Epithelial cell of proximal tubule (primary cell): ENCODE measurements at places on chromosomes 7 and 10. TPM values are rescaled to one million over a fixed set of nuclear protein-coding genes. Genes with fewer than 3 reads are reported as not detected.

HTR5A gene
- not detected in 2 replicates for total RNA-seq

AEBP1 gene
- total RNA-seq: 37.3 and 78.4 TPM in 2 replicates

ADAP1 gene
- 3.9 and 7.2 TPM in 2 replicates for total RNA-seq

DNA sequence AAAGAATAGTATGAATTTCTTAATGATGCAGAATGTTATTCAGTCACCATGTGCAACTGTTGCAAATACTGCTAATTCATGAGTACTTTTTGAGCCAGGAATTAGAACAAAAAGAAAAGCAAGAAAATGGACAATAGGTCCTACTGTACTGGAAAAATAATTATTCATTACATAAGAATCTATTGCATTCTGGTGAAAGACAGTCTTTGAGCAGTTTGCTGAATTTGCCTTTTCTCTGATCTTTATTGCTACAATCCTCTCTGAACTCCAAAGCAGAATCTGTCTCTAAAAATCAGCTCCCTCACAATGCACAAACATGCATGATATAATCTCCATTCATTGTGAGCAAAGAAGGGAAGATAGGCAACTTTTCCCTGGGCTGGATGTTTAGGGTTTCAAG lies 12.8 kb downstream of the IFIT2 start:
- DNase-seq: no peak

- DNase-seq: no peak
Observed at GRCh38 chr10:119947300-119947699, 54.8 kb downstream of the SEC23IP start.

GRCh38 chr7:106721816-106722785 lies 61.1 kb upstream of the CCDC71L start:
- DNase-seq: no peak

- no peak for DNase-seq
Observed at GRCh38 chr10:24427678-24428409, 218.9 kb downstream of the KIAA1217 start.

DNA sequence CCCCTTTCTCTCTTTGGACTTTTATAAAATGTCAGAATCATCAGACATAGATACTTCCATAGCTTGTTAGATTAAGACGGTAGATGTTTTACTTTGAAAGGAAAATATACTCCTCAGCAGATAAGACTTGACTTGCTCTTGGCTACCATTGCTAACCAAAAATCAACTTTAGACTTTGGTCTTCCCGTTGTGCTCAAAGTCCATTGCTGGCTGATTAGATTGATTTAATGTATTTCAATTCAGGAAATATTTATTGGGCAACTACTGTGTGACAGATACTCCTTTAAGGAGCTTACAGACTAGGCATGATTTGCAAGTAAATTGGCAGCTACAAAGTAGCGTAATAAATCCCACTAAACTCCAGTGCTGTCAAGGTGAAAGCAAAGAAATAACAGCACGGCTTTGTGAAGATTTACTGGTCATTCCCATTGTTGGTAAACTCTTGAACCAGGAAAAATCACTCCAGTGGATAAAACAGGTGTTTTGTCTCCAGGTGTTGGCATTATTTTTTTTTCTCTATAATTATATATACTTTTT lies 95.7 kb upstream of the ARMC3 start:
- DNase-seq: no peak

- DNase-seq: no peak
Observed at GRCh38 chr7:100823534-100823933, 3.8 kb downstream of the EPHB4 start.

DNA sequence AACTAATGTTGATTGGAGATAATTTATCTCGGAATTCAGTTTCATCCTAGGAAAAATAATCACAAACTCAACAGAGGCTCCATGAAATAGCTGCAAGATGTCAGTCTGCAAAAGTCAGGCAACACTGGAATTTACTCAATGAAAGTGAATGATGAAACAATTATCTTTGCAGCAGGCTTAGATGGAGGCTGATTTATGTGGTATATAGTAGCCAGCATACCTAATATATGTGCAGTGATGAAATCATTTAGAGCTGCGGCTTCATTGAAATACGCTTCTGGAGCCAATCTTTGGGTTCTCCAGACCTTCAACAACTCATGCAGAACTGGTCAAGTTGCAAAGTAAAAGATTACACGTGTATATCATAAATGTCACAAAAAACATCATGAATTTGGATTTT lies 113.3 kb downstream of the ITGA8 start:
- no peak for DNase-seq

GRCh38 chr7:44685723-44686122 lies 62.9 kb upstream of the ZMIZ2 start:
- no peak for DNase-seq

GRCh38 chr7:50696810-50697582 lies 85.7 kb downstream of the GRB10 start:
- no peak for DNase-seq
